ENCODE measurements at places on chromosomes 5 and 9.

DNA sequence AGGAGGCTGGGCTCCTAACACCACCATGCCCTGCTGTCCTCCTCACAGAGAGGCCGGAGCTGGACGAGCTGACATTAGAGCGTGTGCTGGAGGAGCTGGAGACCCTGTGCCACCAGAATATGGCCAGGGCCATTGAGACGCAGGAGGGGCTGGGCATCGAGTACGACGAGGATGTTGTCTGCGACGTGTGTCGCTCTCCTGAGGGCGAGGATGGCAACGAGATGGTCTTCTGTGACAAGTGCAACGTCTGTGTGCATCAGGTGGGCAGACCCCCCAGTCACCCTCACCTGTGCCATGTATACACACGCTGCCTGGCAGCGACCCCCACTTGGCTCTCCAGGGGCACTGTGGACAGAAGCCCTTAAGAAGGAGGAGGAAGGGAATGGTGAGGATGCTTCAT is 35.2 kb downstream of the JADE2 start:
- no peak for DNase-seq

DNA sequence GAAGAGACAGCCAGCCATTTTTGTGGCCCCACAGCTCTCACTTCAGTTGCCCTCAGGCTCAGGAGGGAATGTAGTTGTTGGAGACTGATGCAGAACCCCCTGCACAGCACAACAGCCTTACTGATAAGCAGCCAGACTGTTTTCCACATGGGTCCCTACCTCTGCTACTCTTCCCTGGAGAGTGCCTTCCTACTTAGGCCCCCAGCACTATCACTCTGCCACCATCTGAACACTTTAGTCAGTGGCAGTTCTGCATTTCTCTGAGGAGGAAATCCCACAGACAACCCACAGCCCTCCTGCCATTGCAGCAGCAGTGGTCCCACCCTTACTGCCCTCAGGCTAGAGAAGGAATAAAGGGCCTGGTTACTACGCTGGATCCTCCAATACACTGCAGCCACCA is 61.8 kb upstream of the PTPRD start:
- no peak for DNase-seq

- DNase-seq = no peak
Measured at GRCh38 chr5:16457853-16458252, 7.7 kb downstream of the ZNF622 start.

DNA sequence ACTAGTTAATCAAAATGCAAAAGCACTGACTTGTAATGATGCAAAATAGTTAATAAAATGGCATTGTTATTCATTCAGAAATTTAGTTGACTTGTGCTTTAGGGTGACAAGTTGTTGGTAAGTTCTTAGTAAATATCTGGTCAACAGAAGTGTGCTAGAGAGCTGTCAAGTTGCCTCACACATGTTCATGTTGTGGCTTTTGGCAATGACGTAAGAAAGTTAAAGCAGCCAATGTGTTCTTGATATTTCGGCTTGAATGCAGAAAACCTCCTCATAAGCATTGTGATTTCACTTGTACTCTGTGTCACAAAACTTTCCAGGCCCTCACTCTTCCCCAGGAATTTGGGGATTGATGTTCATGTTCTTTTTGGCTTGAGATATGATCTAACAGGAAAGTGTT is 626.7 kb downstream of the PRR16 start:
- no peak for DNase-seq

DNA sequence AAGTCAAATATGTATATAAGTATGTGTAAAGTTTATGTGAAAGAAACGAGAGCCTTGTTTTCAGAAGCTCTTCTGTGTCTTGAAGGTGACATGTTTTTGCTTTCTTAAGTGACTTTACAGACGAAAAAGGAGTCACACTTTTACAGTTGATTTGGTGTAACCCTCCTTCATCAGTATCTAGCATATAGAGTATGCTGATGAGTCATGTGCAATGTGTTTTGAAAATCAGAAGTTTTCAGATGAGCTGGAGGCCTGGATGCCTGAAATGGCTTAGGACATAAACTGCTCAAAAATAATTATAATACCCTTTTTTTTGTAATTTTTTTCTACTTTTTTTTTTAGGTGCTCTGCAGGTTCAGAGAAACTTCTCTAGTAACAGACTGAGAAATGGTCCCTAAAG is 209.5 kb downstream of the CD180 start:
- DNase-seq = no peak

- DNase-seq = no peak
Measured at GRCh38 chr5:116382874-116383266, 191.8 kb downstream of the SEMA6A start.

- DNase-seq = no peak
Measured at GRCh38 chr5:115602591-115603125, 379 bp upstream of the TICAM2 start.

- no peak for DNase-seq
Measured at GRCh38 chr5:58972301-58972700, 389.4 kb downstream of the RAB3C start.

GRCh38 chr5:149780043-149780737 is 50.1 kb downstream of the PPARGC1B start:
- DNase-seq = no peak

GRCh38 chr5:58933891-58934628 is 351.2 kb downstream of the RAB3C start:
- DNase-seq = no peak

GRCh38 chr9:97572196-97572891 is 60.8 kb downstream of the TSTD2 start:
- no peak for DNase-seq

DNA sequence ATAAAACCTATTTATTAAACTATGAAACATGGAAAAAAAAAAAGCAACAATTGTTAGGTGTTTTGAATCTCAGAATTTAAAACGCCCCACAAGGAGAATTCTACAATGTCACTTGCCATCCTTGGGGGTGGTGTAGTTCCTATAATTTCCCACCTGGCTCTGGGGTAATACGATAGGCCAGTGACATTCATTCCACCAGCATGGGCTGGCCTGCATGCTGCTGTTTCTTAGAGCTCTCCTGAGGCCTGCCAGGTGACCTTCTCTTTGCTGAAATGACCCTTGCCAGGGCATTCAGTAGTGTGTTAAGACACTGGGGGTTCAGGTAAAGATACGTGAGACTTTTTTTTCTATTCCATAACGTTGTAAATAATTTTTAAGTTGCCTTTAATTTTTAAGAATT is 10.0 kb upstream of the ARHGEF28 start:
- DNase-seq = no peak

GRCh38 chr5:100676817-100677631 is 141.8 kb downstream of the FAM174A start:
- DNase-seq = no peak

DNA sequence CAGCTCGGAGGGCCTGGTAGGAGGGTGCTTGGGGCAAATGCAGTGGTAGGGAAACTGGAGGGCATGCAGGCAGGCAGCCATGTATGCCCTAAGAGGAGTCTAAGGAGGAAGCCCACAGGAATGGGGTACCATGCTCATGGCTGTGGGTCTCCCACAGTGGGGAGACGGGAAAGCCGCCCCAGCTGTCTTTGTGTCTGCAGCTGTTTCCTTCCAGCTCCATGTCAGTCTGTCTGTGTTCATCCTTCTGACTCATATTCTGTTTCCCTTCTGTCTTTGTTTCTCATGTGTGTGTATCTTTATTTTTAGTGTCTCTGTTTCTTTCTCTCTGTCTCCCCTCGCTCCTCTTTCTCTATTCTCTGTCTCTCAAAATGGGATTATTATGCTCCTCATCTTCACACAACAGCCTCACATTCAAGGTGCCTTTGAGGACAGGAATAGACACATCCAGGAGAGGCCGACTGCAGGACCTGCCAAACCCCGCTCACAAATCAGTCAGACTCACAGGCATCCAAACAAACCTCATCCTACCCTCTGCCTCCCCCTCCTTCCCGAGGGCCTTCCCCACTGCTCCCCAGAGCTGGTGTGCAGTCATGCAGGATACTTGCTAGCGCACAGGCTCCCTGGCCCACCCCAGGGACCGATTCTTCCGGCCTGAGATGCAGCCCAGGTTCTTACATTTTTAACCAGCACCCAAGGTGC is 68.4 kb upstream of the RARS1 start:
- DNase-seq = no peak

GRCh38 chr5:76393035-76393680 is 9.9 kb upstream of the IQGAP2 start:
- no peak for DNase-seq

DNA sequence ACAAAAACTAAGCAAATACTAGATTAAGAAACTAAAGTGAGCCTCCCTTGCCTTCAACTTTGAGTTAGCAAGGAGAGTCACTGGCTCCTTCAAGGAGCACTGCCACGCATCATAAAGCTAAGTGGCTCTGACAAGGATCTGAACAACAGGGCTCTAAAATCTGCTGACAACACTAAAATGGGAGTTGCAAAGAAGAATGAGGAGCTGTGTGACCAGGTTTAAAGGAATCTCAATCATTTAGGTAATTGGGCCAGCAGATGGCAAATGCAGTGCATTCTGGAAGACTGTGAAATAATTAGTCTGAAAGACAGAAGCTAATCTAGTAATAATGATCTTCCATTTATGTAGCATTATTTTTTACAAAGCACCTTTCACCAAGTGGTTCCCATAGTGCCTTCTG is 297.0 kb upstream of the TAS2R1 start:
- no peak for DNase-seq

- peak; percentile 27 for DNase-seq
Measured at GRCh38 chr9:811106-811531, 30.4 kb upstream of the DMRT1 start.

- DNase-seq = peak; percentile 52
Measured at GRCh38 chr9:78296201-78296892, 578 bp upstream of the PSAT1 start.

DNA sequence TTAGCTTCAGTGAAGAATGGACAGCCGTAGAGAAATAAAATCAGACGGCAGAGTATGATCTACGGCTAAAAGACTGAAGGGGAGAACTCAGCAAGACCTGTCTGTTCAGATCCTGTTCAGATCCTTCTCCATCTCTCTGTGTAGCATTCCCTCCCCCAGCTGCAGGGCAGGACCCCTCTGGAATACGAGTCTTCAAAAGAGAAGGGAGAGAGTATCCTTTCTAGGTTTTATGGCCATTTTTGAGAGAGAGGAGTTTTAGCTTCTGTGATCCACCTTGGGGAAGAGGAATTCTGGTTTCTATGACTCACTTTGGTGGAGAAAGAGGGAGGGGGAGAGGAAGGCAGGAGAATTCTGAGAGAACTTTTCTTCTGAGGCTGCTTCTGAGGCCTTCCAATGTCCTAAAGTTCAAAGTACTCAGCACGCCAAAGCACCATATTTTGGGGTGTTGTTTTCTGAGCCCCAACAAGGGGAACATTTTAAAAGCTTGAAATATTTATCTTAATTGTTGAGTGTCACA is 194.4 kb upstream of the TLE4 start:
- no peak for DNase-seq

DNA sequence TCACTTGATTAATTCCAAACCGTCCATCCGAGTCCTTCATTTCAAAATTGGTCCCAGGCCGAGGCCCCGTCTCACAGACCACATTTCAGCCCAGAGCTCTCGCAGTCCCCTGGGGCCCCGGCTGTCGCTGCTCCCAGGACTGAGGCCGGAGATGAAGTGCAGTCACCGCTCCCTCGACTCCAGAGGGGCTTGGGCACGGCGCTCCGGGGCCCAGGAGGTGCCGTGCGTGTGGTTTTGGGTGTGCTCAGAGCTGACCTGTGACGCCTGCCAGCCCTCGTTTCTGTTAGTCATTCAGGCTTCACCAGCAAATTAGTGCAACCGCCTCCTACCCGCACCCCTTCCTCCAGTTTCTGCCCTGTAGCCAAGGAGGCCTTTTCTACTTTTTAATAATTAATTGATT is 48.7 kb upstream of the PHYKPL start:
- DNase-seq = no peak

- DNase-seq = no peak
Measured at GRCh38 chr5:126469536-126470316, 46.5 kb downstream of the GRAMD2B start.

DNA sequence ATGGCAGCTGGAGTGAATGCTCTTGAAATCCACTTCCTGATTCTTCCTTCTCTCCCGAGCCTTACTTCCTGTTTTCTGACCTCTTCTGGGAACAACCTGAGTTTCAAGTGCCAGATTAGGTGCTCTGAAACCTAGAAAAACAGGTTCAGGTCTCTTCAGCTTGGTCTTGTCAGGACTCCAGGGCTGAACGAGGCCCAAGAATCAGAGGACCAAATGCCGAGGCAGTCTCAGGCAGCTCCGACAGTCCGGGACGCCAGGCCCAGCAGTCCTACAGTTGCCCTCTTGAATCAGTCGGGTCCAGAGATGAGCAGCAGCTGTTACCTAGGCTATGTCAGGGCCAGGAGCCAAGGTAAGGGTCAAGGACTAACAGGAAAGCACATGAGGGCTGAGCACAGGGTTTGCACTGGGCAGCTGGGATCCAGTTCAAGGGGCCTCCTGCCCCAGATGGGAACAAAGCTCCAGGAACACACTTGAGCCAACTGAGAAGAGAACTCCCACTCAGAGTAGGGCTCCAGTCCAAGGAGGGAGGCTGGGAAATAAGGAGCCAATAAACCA is 38.3 kb upstream of the ADRA1B start:
- DNase-seq = no peak

DNA sequence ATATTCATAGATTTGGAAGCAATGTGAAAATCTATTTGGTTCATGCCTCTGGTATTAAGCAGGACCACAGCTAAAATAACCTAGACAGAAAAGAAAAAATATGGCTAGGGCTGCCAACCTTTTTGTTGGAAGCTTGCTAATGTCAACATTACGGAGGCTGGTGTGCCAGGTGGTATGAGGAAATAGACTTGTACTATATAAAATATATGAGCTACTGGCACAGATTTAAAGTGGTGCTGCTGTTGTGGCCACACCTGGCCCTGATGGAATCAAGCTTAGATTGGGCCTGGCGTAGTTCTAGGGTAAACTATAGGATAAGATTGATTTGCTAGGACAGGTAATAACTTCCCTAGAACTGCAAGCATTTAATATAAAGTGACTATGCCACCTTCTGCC is 10.6 kb upstream of the PARP8 start:
- no peak for DNase-seq

- DNase-seq = no peak
Measured at GRCh38 chr9:125820100-125820804, 73.1 kb downstream of the PBX3 start.

GRCh38 chr9:128911529-128912035 is 9.2 kb upstream of the PHYHD1 start:
- peak; percentile 77 for DNase-seq

GRCh38 chr5:35736280-35736679 is 118.6 kb downstream of the SPEF2 start:
- no peak for DNase-seq

DNA sequence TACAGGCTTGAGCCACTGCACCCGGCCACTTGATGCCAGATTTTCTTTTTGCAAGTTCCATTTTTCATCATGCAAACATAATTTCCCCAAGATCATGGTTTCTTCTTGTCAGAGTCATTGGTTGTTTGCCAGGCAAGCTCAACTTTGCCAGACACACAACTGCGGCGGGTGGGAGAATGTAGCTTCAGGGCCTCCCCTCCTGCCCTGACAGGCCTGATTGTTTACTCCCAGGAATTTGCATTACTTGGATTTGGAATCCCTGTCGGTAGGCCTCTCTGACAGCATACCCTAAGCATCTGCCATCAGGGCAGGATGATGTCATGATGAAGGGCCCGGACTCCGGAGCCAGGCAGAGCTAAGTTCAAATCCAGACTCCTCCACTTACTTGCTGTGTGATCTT is 15.1 kb downstream of the RPS14 start:
- peak; percentile 94 for DNase-seq

All from hepatic stellate cell (primary cell).